ENCODE measurements at places on chromosomes 7 and 10.

GRCh38 chr10:17059197-17059688, 70.4 kb downstream of the CUBN start:
- no peak for DNase-seq

DNA sequence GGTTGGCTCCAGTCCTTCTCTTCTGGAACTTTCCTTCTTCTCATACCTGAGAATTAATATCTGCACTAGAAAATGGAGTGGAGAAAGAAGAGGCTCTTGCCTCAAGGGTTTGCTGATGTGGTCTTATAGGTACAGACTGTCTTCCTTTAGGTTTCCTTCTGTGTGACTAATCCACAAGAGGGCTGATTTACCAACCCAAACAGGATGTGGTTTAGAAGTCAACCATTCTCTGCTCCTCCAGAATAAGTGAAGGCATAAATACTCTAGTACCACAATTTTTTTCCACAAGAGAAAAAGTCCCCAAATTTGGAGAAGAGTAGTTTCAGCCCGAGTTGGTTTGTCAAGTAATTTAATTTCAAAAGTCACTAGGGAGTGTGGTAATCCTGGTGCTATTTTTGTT, 85.8 kb downstream of the NRP1 start:
- DNase-seq = no peak

DNA sequence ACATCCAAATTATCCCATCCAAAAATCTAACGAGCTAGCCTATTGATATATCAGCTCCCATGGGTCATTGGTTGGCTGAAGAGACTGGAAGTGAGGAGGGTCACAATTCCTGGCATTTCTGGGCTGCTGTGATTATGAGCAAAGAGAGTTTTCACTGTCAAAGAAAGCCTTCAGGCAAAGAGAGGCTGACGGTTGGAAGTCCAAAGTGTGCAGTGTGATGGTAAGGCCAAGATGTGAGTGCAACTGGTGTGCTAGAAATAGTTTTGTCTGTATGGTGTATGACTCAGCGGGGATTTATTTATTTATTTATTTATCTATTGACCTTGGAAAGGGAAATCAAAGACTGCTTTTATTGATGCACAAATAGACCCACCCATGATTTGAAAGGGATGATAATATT, 75.0 kb downstream of the AASS start:
- no peak for DNase-seq

- DNase-seq = no peak
These were observed 87.2 kb downstream of the ABCC2 start for GRCh38 chr10:99869581-99870122.

DNA sequence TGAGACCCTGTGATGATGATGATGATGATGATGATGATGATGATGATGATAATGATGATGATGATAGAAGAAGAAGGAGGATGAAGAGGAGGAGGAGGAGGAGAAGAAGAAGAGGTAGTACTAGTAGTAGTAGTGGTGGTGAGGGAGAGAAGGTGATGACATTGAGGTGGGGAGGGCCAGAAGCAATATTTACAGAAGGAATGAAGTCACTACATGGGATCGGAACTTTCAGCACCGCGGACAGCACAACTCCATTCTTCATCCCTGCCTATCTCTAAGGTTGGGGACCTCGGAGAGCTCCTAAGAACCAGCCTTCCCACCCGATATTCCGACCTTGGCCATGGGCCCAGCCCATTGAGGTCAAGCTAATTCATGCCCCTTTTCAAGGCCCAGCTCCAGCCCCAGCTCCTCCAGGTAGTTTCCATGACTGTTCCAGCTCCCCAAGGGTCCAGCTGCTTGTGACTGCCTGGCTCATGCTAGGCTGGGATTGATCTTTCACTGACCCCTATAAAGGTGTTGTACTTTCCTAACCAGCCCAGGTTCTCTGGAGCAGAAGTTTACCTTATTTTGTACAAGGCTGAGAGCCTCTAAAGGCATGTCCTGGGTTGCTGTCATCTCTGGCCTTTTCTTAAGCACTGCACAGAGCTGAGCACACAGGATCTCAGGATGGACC, 10.3 kb downstream of the CRHR2 start:
- DNase-seq = peak; percentile 56

DNA sequence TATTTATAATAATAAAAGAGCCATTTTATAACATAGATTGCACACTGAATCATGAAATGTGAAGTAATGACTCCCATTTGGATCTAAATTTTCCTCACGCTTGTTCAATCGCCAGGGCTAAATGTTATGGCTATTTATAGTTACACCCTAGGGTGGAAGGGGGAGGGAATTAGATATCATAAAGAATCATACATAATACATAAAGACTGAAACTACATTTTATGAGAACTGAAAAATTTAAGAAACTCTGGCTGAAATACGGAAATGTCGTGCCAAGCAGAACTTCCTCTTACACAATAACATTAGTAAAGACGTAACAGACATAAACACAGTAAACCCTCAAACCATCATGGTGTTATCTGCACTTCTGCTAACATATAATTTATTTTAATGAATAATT, 327.5 kb upstream of the PHF14 start:
- no peak for DNase-seq

DNA sequence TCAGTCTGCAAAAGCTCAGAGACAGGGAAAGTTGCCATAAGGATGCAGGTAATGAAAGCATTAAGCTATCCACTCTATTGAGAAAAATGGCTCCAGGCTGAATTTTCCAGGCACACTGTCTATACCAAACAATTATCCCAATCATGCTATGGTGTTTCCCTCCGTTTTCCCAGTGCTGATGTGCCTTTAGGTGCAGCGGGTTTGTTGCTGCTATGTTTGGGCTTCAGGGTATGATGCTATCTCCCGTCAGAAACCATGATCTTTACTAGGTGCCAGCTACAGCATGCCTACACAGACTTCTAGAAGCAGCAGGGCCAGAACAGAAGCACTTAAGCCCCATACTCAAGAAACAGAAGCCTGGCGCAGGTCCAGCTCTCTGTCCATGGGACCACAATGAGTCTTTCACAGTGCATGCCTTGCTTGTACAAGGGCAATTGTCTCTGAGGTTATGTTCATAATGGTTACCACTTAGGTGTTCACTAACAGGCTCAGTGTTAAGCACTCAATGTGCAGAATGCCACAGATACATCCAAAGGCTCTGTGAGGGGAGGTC, 19.4 kb downstream of the STEAP1B start:
- no peak for DNase-seq
